Left renal cortex interstitium (tissue), 4 donors: ENCODE measurements at places on chromosomes 7 and 10.

DNA sequence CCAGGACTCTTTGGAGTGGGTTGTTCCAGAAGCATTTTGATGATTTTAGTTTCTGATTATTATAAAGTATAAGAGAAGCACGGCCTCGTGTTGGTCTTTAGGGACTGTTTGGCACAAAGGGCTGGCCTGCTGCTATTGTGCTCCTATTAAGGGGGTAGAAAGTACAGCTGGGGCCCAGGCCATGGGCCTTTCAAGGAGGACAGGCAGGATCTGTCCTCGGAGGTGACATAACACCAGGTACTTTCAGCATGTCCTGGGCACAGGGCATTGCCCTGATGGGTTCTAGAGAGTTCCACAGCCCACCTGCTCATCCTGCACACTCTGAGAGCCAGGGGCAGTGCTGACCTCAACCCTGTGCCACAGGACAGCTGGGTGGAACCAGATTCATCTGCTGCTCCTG, 24.9 kb downstream of the STRA8 start:
- DNase-seq: no peak

DNA sequence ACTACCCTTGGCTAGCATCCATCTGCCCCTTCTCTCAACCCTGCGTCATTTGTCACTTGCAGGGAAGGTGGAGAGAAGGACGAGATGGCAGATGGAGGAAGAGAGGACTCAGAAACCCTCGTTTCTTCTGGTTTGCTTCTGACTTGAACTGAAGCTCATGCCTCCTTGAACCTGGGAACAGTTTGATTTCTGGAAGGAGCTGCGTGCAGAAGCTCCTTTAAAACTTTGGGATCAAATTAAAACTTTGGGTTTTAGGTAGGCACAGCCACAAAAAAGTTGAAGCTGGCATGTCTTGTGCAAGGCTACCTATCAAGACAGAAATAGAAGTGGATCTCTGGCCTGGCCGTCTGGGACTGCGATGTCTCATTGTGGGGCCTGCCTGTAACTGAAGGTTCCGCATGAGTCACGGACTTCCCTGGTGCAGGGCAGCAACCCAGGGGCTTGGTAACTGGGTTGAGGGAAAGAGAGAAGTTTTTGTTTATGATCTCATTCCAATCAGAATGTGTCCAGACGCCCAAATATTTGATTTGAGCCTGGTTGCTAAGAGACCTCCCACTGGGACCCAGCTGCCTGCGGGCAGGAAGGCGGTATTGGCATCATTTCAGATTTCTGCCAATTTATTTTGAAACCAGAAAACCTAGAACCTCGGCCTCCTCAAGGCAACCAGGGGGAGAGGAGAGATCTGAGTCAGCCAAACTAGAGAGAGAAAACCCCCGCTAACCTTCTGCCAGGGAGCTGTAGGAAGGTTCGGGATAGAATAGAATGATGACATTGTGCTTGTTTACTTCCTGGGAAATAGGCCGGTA, 15.8 kb upstream of the CAMK1D start:
- no peak for DNase-seq

GRCh38 chr7:150998341-150998740, 7.5 kb downstream of the NOS3 start:
- DNase-seq: no peak

- no peak for DNase-seq
These were observed 159.5 kb downstream of the PRKAG2 start for GRCh38 chr7:151717415-151717814.

- DNase-seq: no peak
These were observed 21.3 kb downstream of the AVL9 start for GRCh38 chr7:32516551-32517100.

GRCh38 chr7:98178762-98179490, 32.3 kb upstream of the BHLHA15 start:
- no peak for DNase-seq

DNA sequence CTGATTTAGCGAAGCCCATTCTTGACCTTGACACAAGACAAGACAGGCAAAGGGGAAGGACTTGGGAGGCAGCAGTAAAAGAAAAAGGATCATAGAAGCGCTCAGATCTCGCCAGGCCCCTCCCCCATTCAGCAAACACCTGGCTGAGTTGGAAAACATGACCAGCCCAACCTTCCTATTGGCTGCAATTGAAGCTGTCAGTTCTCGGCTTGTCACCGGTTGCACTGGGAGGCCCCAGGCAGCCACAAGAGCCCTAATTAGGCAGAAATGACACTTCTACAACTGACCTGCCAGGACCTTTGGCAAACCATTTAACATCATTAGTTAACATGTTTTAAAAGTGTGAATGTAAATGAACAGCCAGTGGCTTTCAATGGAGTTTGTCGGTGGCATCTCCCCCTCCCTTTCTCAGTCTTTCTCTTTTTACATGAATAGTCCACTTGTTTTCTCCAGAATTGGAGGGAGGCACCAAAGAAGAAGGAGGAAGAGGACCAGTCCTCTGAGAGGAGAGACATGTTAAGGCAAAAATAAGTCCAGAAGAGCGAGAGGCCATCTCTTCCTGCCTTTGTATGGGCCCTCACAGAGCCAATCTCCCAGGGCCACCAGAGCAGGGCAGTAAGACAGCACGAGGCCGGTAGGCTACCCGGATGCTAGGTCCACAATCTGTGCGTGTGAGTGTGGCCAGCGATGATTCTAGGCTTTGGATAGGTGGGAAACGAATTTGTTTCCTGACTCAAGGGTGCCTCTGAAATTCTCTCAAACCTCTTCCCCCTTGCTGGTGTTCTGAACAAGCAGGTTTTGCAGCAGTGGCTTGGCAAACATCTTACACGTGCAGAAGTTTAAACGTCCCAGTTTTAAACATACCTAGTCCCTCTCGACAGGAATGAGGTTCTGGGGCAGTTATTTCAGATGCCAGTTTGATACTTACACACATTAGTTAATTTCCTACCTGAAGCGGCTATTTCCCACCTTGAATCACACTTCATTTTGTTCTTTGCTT, 15.0 kb upstream of the ENO4 start:
- no peak for DNase-seq

GRCh38 chr7:19728716-19729115, 19.9 kb upstream of the POLR1F start:
- no peak for DNase-seq

DNA sequence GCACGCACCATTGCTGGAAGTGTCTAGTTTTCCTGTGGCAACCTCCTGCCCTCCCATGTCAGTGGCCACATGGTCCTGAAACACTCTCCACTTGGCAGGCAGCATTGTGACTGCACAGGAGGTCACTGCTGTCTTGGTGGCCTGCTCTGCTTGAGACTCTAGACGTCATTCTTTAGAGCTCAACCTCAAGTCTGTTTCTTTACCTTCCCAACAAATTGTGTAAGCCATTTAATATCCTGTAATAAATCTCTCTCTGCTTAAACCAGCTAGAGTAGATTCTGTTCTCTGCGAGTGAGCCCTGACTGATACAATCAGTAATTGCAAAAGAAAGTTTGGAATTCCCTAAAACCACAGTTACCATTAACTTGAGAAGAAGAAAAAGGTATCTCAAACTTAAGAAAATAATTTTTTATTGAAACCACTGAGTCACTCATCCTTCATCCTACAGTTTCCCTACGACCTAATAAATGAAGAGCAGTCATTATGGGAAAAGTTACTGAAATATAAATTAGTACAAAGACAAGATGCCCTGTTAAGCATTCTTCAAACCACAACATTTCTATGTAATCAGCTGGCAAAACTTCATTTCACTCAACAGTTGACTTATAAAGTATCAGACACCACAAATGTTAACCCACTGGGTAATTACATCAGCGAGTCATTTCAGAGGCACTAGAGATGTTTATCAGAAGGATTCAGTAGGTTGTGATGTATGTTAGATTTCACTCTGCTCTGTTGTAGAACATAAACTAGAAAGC, 18.0 kb downstream of the SLC25A13 start:
- DNase-seq: no peak

DNA sequence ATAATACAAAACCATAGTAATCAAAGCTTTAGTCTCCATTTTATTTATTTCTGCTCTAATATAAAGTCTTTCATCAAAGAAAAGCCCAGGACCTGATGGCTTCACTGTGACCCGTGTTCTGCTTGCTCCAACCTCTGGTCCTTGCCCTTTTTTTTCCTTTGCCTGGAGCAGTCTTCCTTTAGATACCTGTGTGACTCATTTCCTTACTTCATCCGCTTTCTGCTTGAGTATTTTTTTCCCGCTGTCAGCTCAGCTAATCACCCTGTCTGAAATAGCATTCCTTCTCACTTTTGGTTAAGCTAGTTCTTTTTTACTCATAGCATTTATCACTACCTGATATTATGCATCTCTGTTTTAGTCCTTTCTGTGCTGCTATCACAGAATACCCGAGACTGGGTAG, 194.8 kb downstream of the ABCA13 start:
- DNase-seq: no peak

- no peak for DNase-seq
These were observed 74.5 kb downstream of the INSIG1 start for GRCh38 chr7:155371884-155372781.

DNA sequence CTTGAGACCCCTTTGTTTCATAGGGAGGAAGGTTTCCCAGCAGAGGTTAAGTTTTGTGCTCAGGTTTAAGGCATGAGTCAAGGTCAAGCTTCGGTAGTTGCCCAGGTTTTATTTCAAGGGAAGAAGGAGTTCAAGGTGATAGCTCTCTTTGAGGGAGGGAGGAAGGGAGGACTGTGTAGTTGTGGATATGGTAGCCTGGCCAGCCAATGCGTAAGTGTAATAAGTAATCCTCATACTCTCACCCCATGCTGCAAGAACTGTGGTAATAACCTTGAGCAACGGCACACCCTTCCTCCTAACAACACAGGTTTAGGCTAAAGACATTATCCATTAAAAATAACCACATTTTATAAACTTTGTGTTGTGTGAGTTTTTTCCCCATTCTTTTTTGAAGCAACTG, 478.9 kb downstream of the KCNMA1 start:
- DNase-seq: no peak

- DNase-seq: no peak
These were observed 8.7 kb upstream of the ACTA2 start for GRCh38 chr10:88961266-88961665.

DNA sequence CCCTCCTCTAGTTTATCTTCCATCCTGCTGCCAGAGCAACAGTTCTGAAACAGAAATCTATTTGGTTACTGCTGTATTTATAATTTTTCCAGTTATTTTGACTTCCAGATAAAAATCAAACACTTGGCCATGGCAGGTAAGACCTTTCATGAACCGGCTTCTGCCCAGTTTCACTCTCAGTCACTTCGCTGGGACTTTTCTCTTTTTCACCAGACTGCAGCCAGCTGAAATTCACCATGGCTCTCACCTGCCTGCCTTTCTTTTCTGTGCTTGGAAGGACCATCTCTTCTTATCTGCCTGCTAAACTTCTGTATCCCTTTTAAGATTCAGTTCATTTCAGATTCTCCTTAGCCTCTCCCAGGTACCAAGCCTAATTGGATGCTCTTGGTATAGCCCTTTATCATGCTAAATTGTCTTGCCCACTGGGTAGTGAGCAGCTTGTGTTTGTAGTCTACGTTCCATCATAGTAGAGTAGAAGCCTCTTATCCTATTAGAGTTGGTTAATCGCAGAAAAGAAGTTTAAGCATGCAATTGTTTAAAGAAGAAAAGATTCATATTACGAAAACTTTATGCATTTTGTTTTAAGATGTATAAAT, 71.7 kb downstream of the TAF3 start:
- DNase-seq: no peak

- peak; percentile 59 for DNase-seq
These were observed 18.3 kb upstream of the HBP1 start for GRCh38 chr7:107150375-107151073.

- no peak for DNase-seq
These were observed 16.5 kb upstream of the TRIM8 start for GRCh38 chr10:102627736-102628293.

- DNase-seq: no peak
These were observed 625 bp upstream of the GSTO2 start for GRCh38 chr10:104268405-104268712.

DNA sequence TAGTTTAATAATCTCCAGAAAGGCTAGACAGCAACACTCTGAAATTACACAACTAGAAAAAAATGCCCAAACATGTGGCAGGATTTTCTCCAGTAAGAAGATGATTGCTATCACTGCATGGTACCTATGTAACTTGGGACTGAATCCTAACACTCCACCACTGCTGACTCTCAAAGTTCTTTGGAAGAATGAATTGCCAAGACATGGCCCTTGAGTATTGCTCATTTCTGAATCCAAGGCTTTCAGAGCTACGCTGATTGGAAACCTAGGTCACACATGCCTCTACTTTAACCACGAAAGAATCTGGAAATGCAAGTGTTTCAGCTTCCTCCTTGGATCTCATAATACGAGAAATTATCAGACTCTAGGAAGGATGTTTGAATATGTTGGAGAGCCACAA, 167.5 kb upstream of the CELF2 start:
- no peak for DNase-seq

GRCh38 chr10:50653142-50653541, 29.4 kb upstream of the SGMS1 start:
- no peak for DNase-seq

GRCh38 chr7:81680120-81680519, 89.7 kb downstream of the HGF start:
- DNase-seq: no peak

DNA sequence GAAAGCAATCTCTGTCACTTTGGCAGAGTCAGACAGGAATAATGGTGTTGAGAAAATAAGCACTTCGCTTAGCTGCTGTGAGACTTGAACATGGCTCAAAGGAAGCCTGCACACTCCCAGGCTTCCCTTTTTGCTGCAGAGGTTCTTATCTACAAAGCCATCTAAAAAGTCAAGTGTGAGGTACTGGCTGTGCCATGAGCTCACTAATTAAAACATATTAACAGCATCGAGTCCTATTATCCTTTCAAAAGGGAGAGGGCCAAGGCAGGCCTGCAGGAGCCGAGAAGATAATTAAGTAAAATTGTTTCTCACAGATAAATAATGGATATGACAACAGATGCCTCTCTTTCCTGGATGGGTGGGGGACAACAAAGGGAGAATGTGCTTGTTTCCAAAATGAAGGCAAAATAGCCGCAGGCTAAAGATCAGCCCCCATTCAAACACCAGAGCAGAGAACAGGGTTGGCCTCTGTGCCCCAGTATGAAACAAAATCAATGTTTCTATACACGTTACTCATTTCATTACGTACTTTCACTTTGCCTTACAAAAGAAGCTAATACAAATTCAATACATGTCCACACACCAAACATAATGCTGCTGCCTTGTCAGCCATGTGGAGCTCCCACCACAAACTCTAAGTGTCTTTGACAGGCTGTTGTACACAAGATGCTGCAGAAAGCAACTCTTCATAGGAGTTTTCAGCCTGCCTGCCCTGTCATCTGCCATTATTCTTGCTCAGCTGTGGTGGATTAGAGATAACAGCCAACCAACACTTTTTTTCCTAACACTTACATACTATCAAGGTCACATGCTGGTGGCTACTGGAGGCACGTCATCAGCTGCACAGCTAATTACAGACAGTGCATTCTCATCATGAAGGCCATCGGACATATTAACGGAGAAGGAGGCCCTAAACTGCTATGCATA, 55.3 kb downstream of the ELAPOR2 start:
- no peak for DNase-seq
